ENCODE measurements at places on chromosomes 1 and 21.

- DNase-seq: no peak
Observed at GRCh38 chr1:234755449-234755863, 145.5 kb upstream of the IRF2BP2 start.

GRCh38 chr1:162736184-162736583 is 54.3 kb upstream of the HSD17B7 start:
- no peak for DNase-seq

- DNase-seq: no peak
Observed at GRCh38 chr1:14915356-14916054, 238.0 kb upstream of the TMEM51 start.

DNA sequence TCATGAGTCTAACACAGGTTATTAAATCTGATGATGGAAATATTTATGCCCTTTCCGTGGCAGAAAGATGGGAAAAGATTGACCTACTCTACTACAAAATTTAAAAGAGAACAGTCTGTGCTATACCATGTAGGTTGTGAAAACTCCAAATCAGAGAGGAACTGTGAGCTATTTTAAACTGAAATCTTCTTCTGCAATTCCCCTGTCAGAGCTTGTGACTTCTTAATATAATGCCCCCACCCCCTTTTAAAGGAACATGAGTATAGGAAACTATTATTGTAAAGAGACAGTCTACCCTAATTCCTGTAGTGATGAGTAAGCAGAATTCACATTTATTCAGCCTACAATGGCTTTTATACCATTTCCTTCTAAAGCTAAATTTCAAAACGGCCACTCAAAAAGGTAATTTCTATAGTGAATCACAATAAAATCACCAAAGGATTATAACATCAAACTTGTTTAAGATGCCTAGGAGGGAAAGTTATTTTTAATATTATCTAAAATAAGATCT is 11.7 kb downstream of the DSCAM start:
- DNase-seq: no peak

- no peak for DNase-seq
Observed at GRCh38 chr1:38777464-38777957, 82.1 kb downstream of the RRAGC start.

GRCh38 chr1:206663362-206663761 is 21.3 kb upstream of the MAPKAPK2 start:
- no peak for DNase-seq

DNA sequence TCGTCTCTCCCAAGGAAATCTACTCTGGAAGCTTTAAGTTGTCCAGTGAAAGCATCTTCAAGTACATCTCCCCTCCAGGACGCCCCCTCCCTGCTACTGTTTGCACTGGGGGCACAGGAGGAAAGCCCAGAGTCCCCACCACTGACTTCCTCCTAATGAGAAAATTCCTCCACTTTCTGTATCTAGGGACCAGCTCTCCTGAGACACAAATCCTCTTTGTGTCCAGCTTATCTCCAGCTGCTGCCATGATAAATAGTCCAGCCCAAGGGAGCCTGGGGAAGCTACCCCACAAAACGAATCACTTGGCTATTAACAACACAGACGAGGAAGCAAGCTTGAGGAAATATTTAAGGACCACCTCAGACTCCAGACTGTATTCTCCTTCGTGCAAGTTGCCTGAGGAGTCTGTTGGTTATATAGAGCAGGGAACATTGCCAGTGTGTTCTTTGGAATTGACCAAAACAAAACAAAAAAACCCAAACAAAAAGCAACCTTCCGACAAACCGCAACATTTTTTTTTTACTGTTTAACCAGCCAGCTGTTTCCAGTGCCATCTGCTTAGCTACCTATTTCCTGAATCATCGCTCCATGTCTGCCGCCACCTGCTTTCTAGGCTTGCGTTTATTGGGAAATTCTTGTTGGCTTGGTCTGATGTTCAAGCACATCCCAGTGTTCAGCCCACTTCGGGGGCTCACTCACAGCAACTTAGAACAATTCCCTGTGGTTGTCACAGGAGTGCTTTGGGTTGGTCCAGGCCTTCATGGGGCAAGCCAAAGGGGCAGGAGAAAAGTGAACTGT is 7.7 kb downstream of the C1orf226 start:
- no peak for DNase-seq

GRCh38 chr1:93362237-93362636 is 16.5 kb downstream of the DR1 start:
- no peak for DNase-seq

DNA sequence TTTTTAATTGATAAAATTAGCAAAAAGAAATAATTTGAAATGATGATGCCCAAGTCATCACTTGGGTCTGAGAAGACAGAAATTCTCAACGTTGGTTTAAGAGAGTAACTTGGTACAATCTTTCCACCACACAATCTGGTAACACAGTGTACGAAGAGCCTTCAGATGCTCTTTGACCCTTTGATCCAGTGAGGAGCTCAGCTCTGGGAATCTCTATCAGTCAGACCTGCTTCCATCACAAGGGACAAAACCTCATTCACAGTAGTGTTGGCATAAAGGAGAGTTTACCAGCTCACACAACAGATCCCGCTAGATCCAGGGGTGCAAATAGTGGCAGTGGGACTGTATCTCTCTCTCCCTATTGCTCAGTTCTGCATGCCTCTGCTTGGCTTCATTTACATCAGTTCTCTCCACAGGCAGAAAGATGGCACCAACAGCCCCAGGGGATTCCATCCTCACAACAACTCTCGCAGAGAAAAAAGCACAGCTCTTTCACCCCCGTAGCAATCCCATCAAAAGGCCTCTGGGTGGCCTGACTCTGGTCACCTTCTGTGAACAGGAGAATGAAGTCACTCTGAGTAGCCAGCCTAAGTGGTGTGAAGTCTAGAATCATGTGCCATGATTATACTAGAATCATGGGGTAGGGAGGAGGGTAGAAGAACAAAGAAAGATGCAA is 119.7 kb downstream of the ZNF281 start:
- DNase-seq: no peak

- DNase-seq: no peak
Observed at GRCh38 chr21:40765811-40766210, 81.1 kb downstream of the DSCAM start.

DNA sequence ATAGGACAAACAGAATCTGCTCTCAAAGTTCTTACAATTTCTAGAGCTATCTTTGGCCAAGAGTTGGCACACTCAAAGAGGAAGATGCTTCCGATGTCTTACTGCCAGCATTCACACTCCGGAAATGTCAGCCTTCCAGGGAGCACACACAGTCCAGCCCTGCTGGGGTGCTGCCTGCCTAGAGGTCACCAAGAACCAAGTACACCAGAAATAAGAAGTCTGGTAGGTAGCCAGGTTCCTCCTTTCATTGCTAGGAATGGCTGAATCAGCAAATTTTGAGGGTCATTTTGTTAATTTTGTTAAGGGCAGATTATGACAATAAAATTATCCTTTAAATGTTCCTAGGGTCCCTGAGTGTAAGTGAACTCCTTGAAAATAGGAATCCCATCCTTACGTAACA is 77.5 kb downstream of the PLPP3 start:
- no peak for DNase-seq

- DNase-seq: no peak
Observed at GRCh38 chr1:24987424-24987823, 57.3 kb upstream of the RUNX3 start.

GRCh38 chr21:45303751-45304475 is 16.2 kb upstream of the POFUT2 start:
- no peak for DNase-seq

- no peak for DNase-seq
Observed at GRCh38 chr1:167770127-167770526, 48.3 kb downstream of the MPZL1 start.

DNA sequence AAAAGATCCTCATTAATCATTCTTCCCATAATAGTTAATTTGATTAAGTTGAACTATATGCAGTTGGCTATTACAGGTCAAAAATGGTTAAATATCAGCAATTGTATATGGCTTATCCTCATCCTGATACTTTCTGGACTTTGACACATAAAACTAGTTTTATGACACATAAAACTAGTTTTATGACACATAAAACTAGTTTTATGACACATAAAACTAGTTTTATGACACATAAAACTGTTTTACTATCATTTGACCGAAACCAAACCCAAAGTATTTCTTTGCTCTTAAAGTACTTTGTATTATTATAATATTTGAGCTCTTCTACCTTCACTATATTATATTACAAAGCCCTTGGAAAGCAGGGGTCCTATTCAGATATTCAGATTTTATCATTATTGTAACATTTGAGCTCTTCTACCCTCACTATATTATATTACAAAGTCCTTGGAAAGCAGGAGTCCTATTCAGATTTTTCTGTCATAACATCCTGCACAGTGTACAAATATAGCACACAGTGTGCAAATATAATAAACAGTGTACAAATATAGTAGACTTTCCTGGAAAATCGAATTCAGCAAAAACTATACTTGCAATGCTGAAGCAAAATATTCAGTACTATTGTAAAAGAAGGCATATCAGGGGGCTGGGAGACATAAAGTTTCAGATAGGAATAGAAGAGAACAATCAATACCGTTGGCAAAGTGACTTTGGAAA is 53.0 kb downstream of the NVL start:
- DNase-seq: no peak

- peak; percentile 29 for DNase-seq
Observed at GRCh38 chr1:58755468-58755872, 28.4 kb downstream of the JUN start.

GRCh38 chr1:245946905-245947304 is 560.2 kb downstream of the SMYD3 start:
- DNase-seq: no peak

DNA sequence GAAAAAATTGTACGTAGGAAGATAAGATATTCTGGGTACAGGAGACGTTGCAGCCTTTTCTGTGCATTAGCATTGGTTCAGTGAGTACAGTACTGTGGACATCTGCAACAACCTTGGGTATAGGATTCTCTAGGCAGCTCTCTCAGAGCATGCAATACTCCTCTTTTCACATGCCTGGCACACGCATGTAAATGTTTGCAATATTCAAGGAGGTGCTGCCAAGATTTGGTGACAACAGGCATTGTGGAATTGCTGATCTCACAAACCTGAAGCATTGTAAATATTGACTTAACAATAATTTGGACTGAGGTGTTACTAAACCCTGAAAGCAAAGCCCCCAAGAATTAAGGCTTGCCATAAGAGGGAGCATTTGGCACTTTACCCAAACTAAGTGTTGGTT is 126.8 kb downstream of the GRIK1 start:
- DNase-seq: no peak

- no peak for DNase-seq
Observed at GRCh38 chr1:110876748-110877341, 3.9 kb downstream of the CD53 start.

DNA sequence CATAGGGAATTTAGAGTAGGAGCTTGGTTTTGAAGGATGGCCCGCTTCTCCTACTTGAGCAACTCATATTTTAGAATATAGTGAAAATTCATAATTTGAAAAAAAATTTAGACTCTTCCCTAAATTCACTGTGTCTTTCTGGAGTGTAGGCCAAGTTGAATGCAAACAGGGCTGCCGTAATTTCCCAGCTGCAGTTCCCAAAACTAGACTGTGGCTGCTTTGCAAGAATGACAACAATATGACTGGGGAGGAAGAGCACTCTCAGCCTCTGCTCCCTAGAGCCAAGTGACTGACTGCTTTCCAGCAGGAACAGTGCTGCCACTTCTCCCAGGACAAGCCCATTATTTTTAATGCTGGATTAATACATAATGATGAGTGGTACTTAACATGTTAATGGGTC is 209.0 kb downstream of the RHOU start:
- DNase-seq: no peak

GRCh38 chr1:207145401-207146058 is 41.5 kb downstream of the C4BPA start:
- no peak for DNase-seq

DNA sequence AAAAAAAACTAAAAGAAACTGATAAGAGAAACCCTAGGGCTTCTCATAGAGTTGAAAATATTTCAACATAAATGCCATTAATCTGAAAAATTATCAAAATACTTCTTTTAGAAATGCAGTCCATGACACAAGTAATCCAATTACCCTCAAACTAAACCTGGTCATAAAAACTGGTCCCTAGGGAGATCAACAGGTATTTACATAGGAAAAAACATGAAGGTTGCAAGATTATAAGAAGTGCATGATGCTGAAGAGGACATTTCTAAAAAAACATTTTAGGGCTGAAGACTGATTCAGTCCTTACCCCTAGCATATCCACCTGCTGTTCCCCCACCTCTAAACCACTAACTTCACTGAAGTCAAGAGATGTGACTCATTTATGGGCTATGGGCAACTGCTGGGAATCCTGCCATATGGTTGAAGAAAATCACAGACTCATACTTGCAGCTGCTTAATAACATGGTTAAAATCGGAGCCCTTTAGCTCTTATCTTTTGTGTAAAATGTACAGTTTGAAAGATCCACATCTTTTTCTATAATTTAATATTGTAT is 131.0 kb upstream of the RUNX1 start:
- DNase-seq: no peak

DNA sequence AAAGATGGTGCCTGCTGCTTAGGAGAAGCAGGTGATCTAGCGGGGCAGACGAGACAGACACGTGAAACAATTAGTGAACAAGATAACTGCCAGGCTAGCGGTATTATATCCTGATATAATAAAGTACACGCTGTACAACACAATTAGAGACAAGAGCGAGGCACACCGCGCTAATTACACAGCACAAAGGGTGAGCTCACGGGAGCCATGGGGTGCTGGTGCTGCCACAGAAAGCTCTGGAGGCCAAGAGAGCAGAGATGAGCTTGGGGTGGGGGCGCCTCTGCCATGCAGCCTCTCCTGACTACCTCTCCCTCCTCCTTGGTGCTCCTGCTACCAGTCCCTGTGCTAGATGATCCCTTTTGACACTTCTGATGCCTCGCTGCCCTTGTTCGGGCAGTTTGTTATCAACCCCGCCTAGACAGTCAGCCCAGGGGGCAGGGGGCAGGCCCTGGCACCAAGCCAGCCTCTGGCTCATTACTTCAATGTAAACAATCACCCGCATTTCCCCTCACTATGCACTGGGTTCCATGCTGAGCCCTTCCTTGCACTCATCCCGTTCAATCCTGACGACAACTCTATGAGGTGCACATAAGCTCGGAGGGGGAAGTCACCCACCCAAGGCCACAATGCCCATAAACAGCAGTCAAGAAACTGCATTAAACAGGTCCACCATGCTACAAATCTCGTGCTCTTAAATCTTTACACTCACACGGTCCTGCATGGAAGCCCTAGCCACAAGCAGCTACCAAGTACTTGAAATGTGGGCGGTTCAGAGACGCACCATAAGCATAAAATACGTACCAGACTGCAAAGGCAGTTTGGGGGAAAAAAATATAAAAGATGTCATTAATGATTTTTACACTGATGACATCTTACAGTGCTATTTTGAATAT is 103.0 kb downstream of the SSBP3 start:
- DNase-seq: no peak

DNA sequence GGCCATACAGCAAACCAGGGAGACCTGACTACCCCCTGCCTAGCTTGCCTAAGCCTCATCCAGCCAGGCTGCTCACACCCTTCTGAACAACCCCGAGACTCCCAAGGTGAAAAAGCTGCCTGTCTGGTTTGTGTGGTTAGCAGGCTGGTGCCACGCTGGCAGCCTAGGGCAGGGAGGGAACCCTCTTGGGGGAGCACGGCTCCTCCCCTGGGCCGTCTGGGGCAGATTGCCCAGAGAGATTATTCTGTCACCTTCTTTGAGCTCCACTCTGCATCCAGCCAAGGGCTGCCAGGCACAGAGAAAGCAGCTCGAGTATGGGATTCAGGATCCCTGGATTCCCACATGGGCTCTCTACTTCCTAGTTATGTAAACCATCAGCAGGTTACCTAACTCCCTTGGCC is 27.5 kb upstream of the TCEA3 start:
- DNase-seq: no peak

GRCh38 chr1:116908820-116909511 is 750 bp upstream of the PTGFRN start:
- no peak for DNase-seq

Measured in stimulated activated CD8-positive, alpha-beta memory T cell treated with anti-CD3 and anti-CD28 coated beads, Interleukin-7, amount 100 ng/mL, for 1 hour (primary cell).